Stimulated activated CD8-positive, alpha-beta memory T cell treated with anti-CD3 and anti-CD28 coated beads, Interleukin-15, amount 100 ng/mL, for 24 hours (primary cell): ENCODE measurements at places on chromosomes 4 and X.

DNA sequence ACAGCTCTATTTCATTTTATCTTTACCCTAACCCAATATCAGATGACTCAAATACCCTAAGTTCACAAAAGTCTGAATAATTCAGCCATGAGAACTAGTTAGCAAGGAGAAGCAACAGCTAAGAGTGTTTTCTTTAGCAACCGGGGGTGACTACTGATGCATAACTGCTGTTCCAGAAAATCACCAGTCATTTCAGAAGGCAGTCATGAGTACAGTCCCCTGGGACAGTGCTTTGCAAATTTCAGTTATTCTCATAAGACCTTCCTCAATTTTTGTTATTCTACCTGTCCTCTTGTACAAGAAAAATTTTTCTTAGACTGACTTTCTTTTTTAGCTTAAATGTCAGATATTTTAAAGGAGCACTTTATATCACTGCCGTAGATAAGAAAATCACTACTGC is 16.4 kb downstream of the BANK1 start:
- DNase-seq = no peak

DNA sequence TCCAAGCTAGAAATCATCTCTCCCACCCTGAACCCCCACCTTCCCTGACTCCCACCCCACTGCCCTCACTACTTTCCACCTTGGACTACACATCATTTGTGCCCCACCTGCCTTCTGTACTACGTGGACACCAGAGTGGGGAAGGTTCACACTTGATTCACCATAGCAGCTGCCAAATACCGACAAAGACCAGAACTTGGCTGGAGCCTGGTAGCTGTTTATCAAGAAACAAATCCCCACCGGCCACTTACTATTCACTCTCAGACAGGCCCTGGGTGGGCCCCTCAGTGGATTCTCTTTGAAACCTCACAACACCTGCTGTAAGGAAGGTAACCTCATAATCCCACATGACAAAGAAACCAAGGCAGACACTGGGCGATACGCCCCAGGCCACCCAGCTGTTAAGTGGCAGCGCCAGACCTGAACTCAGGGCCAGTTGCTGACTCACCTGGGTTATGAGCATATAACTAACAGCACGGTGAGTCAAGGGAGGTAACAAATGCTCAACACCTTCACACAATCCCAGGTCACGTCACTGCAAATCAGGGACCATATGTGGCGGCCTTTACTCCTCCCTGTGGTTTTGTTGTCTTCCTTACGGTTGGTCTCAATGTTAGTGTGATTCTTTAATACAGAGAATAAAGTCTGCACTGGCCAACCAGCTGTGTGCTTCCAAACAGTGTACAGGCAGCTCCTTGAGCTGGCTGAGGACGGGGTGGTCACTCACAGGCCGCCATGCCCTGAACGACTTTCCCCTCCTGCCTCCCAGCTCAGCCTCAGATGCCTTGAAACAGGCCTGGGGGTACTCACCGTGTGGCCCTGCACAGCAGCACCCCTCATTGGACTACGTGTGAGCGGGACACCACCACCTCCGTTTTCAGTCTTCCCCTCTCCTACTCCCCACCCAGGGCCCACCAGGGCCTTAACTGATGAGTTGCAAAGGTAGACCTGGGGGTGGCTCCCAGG is 7.5 kb downstream of the WDR1 start:
- DNase-seq = no peak

GRCh38 chr4:153483432-153484418 is 17.6 kb downstream of the TMEM131L start:
- DNase-seq = no peak

DNA sequence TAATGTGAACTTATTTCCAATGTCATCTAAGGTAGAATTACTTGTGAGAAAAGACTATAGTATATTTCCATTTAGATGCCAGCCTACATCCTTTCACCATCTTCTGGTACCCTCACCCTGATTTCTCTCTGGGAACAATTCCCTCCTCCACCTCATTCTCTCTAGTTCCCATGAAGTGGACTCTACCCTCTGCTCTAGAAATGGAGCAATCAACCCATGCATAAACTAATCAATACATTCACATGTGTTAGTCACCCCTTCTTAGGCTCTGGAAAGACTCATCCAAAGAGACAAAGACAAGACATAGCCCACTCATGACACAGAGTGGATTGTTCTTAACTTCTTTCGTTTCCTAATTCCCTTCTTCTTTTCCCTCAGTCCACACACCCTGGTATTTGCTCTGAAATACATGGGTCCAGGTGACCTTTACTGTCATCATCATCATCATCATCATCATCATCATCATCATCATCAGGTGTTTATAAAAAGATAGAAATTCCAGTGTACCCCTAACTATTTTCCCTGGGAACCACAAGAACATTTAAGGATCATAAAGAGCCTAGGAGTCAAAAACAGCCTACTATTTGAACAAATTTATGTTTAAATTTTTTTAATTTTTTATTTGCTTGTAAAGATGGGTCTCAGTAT is 298.9 kb upstream of the GALNT7 start:
- no peak for DNase-seq

GRCh38 chr4:88162626-88163025 is 4.2 kb upstream of the ABCG2 start:
- DNase-seq = no peak

GRCh38 chr4:15907430-15907829 is 31.1 kb downstream of the FGFBP1 start:
- DNase-seq = no peak

DNA sequence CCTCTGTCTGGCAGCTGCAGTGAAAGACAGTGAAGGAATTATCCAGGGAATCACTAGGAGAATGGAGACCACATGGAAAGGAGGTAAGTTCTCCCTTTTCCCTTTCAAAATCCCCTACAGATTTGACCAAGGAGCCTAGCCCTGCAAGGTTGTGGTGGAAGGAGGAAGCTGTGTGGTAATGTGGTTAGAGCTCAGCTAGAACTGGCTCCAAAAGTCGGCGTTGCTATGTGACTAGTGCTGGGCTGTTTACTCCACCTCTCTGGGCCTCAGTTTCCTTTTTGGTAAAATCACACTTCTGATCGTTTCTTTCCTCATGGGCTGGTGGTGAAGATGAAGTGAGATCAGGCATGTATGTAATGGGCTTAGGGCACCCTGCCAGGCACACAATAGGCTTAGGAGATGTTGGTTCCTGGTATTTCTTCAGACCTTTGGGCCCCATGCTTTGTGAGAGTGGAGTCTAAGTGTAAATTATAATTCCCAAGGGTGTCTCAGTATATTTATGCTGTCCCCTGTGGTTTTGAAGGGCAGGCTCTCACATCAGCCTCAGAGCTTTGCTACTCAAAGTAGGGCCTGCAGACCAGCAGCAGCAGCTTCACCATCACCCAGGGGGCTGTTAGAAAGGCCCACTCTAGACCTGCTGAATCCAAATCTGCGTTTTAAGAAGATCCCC is 183.7 kb upstream of the BCOR start:
- DNase-seq = no peak

DNA sequence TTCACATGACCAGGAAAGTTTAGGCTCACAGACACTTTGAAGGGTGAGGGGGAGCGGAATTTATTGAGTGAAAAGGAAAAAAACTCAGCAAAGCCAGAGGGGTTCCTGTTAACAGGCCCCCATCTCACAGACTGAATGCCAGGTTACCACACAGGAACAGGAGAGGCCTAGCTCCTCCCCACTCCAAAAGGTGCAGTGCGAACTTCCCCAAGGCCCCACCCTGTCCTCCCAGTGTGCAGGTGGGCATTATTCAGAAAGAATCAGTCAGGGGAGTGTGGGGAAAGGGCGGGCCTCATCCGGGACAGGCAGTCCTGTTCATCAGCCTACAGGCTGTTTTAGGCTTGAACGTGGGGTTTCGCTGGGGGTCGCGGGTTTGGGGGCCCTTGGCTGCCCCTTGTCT is 4.0 kb downstream of the OTC start:
- no peak for DNase-seq

GRCh38 chr4:76809594-76810305 is 88.2 kb downstream of the SOWAHB start:
- no peak for DNase-seq
